ENCODE measurements at places on chromosomes 1 and 21. TPM values are rescaled to one million over a fixed set of nuclear protein-coding genes. Genes with fewer than 3 reads are reported as not detected.

GRCh38 chr21:17270229-17270628 lies 242.6 kb upstream of the CXADR start:
- peak; percentile 97 for DNase-seq

DNA sequence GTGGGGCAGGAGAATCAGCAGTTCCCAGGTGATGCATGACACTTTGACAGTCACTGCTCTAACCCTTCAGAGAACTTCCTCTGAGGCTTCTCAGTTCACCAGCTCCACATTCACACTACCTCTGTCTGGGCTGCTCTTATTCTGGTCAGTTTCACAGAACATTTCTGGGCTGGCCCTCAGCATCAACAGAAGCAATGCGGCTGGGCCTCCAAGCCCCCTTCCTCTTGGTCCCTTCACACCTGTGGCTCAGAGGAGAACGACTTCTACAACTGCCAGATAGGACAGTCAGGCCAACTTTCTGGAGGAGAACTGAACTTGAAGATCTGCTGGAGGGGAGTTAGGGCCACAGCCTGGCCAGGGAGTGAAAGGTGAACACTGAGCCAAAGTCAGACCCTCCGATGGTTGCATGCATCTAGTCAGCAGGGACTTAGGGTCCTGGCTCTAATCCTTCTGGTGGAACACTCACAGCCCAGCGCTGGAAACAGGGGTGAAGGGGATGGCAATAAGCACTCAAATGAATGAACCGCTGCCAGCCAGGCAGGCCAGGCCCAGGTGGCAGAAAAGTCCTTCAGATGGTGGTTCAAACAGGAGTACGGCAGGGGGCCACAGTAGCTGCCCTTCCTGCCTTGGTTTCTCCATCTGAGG lies 274.1 kb downstream of the FOXD2 start:
- no peak for DNase-seq

DNA sequence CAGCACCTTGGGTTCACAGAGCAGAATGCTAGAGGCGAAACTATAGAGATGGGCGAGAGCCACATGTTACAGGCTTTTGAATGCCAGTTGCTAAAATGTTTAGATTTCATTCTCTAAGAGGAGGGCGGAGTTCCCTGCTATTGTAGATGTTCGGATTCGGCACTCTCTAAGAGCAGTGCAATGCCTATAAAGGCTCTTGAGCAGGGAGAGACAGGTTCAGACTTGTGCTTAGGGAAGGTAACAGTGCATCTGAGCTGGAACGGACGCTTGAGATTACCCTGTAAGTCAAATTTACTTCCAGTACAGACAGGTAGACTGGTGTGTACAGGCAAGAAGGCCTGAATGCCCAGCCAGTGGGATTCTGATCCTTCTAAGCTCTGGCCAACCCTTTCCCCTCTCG lies 15.3 kb downstream of the LURAP1 start:
- no peak for DNase-seq

DNA sequence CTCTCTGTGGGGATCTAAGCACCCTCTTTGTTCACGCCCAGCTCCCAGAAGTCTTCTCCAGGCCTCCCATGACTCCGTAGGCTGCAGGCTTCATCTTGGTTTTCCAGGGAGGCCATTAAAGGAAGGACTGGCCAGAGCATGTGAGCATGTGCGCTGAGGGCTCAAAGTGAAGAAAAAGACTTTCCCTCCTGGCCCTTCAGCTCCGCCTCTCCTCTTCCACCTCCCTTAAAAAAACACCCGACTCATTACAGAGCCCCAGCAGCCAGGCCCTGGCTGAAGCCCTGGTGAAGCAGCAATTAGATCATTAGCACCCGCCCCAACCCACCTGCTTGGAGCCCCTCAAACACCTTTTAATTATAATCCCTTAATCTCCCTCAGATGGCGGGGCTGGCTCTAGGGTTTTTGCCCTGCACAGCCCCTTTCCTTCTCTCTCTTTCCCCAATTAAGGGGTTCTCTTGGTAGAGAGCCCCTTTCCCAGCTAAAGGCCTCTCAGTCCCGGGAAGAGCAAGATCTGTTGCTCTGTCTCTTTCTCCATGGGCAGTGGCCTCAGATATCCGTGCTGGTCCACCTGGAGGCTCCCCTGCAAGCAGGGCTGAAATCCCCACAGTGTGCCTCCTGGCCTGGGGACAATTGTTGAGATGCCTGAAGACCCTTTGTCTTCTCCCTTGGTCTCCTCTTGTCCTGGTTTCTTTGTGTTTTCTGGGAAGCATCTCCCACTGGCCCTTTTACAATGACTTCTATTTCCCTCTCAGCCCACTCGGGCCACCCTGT lies 30.5 kb downstream of the RHBG start:
- DNase-seq = no peak

DNA sequence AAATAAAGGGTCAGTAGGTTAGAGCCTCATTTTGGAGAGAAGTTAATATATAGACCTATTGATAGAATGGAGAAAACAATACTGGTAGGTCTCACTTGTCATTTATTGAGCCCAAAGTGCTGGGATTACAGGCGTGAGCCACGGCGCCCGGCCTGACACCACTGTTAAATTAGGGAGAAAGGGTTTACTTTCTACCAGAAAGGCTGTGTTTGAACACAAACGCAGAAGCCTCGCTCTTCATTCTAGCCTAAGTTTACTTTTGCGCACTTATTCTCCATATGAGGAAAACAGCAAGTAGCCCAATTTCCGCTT lies 710 bp upstream of the PRPF3 start:
- no peak for DNase-seq

DNA sequence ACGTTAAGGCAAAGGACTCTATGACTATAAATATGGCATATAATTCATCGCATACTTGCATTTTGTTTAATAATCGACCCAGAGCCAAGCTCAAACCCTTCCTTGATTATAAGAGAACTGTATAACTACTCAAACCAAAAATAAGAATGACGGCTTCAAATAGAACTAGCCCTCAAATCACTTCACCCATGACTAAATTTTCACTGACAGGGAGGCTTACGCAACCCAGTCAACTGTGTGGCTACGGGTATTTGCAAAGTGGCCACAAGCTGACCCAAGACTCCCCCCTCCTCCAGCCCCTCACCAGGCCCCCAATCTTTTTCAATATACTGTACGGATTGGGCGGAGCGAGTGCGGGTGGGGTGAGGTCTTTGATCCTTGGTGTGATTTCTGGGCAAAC lies 268.3 kb downstream of the ASTN1 start:
- no peak for DNase-seq

Gene RASAL2
- polyA plus RNA-seq = 27.3 TPM

DNA sequence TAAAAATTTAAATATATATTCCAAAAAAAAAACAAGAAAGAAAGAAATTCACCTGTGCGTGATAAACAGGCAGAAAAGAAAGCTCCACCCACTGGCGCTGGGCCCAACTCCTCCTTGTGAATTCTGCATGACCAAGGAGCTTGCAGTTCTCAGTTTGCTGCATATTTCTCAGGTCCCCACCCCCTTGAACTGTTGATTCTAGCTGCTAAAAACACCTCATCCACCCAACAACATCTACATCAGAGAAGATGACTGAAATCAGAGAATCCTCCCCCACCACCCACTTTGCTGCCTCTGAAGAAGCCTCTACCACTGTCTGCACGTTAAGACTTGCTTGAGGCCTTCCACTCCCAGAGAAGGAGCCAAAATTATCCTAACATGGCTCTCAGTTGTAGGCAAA lies 104.8 kb downstream of the RGS2 start:
- DNase-seq = no peak

DNA sequence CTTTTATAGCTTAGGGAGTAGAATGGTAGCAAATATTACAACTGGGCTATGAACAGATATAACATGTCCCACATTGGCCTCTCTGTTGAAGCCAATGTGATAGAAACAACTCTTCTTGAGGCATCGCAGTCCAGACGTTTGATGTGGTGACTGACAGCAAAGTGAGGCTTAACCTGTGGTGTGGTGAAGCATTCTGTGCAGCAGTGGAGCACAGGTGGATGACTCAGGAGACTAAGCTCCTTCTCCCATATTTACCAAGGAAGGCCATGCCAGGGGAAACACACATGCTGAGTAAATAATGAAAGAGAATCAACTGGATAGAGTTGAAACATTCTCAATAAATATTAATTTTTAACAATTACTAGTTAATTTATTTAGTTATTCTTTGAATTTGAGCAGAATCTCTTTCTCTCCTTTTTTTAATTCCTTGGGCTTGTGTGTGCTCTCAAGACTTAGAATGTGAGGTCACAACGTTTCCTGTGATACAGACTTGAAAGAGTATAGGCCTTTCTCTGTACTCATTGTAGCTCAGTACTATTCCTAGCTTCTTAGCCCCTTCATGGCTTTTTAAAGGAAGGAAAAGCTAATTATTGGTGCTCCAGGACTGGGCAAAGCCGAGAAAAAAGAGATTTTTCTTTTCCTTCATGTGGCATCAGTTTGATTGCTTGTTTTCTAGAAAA lies 17.6 kb downstream of the CRB1 start:
- no peak for DNase-seq

DNA sequence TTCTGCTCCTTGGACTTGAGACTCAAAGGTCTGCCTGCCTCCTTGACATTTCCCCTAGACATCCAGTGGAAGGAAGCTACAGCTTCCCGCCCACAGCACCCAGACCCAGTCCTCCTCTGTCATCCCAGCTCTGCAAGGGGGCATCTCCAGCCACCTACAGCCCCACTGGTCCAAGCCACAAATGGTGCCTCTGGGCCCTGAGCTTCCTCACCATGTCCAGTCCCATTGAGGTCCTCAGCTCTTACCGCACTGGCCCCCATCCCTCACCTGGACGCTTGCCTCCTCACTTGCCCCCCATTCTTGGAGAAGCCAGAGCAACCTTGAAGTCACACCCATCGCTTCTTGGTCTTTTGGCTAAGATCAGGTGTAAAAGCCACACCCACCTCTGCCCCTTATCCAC lies 13.2 kb downstream of the PODN start:
- DNase-seq = no peak

GRCh38 chr1:66626261-66626660 lies 92.3 kb downstream of the SGIP1 start:
- DNase-seq = no peak

Gene FCRL2
- not detected for polyA plus RNA-seq

Gene RNU1-4
- polyA plus RNA-seq = 1.2 TPM

Gene SLX9
- polyA plus RNA-seq = 22.6 TPM

GRCh38 chr1:183735069-183735860 lies 69.7 kb upstream of the RGL1 start:
- no peak for DNase-seq

Gene ST6GALNAC3
- polyA plus RNA-seq = 22.0 TPM

DNA sequence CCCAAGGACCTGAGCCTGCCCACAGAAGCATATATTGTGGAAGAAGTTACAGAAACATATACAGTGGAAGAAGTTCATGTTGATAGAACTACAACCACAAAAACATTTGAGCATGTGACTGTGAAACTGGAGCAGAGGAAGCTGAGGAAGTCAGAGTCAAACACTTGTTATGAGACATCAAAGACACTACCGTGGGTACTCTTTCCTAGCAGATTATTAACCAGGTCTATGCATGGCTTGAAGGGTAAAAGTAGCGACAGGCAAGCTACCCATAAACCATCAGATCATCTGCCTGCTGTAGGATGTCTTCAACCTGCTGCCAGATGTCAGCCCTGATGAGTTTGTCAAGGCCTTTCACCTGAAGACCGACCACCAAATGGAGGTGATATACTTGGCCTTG lies 35.8 kb downstream of the IVNS1ABP start:
- DNase-seq = no peak

DNA sequence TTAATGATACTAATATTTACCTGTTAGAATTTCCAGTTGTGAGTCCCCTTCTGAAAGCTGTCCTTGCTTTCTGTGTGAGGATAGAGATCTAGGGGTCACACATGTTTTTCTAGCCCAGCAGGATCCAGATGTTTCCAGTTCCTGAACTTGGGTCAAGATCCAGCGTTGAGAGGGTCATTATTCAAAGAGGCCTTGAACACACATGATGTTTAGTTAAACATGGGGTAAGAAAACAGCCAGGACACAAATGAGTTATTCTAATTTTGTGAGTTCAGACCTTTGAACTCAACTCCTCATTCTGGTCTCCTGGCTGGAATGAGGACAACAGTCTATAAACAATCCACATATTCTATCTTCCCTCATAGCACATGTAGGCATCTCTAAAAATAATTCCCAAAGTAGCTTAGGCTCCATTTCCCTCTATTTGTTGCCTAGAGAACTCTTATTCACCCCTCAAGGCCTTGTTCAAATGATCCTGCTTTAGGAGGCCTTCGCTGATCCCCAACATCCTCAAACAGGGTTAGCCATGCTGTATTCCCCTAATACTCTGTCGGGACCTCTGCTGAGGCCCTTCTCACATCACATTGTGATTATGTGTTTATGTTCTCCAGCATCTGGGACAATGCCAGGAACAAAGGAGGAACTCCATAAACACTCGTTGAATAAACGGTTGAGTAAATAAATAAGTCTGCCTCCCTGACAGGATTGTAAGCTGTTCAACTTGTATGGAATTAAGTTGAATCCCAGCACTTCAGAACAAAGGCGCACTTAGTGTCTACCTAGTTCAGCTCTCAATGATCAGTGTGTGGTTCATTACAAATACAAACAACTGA lies 15.0 kb upstream of the KCNN3 start:
- no peak for DNase-seq

- DNase-seq = peak; percentile 61
Measured at GRCh38 chr1:232805269-232806185, at the start of gene MAP10. MAP10 (plus strand) TSS chr1:232805416; CDS start chr1:232805450, 34 bp downstream.

DNA sequence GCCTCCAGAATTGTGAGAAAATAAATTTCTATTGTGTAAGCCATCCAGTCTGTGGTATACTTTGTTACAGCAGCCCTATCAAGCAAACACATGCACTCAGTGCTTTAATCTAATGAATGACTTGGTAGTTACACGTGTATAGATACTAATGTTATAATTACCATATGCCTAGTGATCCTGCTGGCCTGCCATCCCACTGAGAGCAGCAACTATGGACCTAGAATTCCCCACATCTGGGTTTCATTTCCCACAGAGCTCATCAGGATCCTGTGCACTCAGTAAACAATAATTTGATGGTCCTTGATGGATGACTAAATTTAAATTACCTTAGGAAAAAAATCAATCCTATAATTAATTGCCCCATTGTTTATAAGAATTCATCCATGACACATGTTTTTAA lies 86.5 kb upstream of the RGS1 start:
- no peak for DNase-seq

Gene SH3BGR
- 8.8 TPM for polyA plus RNA-seq

GRCh38 chr1:70567167-70567566 lies 156.1 kb downstream of the CTH start:
- no peak for DNase-seq

DNA sequence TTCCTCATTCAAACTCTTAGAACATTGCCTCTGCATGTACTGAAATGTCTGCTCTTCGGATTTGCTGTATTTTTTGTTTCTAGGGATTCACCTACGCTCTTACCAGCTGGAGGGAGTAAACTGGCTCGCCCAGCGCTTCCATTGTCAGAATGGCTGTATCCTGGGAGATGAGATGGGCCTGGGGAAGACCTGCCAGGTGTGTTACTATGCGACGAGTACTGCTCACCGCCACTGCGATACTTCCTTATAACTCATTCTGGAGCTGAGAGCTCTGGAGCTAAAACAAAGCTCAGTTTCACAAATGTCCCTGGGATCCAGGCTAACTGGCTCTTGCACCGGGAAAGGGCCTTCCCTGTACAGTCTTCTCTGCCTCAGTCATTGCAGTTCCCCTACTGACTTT lies 10.1 kb downstream of the CHD1L start:
- no peak for DNase-seq

- DNase-seq = no peak
Measured at GRCh38 chr1:30414086-30414850, 309.1 kb downstream of the MATN1 start.
